T-helper 17 cell (primary cell): ENCODE measurements at places on chromosomes 13 and 19.

DNA sequence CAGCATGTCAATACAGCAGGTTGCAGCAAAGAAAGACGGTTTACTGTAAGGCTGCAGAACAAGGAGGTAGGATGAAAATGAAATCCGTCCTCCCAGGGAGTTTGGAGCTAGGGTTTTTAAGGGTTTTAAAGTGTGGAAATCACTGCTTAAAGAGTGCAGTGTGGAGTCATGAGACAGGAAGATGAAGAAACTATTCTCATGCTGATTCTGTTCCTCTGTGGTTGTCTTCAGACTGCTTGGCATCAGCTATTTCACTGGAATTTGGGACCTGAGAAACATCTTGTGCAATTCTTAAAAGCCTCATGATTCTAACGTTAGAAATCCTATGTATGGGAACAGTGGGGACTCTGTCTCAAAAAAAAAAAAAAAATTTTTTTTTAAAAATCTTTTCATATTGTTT is 11.4 kb downstream of the ZNF331 start:
- DNase-seq: no peak

GRCh38 chr13:99866781-99867180 is 104.8 kb downstream of the ZIC5 start:
- DNase-seq: no peak

DNA sequence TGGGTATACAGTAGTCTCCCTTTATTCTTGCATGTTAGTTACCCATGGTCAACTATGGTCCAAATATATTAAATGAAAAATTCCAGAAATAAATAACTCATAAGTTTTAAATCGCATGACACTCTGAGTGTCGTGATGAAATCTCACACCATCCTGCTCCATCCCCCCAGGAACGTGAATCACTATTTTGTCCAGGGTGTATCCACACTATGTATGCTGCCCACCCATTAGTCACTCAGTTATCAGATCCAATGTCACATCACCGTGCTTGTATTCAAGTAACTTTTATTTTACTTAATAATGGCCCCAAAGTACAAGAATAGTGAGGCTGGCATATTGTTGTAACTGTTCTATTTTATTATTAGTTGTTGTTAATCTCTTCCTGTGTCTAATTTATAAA is 115.8 kb upstream of the SERP2 start:
- DNase-seq: no peak

DNA sequence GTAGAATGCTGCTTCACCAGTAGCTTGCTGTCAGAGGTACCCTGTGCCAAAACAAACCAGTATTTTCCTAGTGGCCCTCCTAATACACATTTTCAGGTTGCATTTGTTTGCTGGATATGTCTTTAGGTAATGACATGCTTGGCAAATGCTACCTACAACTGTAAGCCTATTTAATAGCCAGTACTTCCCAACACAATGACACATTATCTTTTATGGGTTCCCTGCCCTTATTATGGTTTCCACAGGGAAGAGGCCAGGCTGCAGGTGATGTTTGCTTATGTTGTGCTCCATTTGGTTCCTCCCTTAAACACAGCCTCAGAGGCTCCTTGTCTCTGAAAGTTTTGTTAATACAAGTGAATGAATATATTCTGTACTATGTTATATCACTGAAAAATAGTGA is 24.7 kb downstream of the FRY start:
- DNase-seq: no peak

DNA sequence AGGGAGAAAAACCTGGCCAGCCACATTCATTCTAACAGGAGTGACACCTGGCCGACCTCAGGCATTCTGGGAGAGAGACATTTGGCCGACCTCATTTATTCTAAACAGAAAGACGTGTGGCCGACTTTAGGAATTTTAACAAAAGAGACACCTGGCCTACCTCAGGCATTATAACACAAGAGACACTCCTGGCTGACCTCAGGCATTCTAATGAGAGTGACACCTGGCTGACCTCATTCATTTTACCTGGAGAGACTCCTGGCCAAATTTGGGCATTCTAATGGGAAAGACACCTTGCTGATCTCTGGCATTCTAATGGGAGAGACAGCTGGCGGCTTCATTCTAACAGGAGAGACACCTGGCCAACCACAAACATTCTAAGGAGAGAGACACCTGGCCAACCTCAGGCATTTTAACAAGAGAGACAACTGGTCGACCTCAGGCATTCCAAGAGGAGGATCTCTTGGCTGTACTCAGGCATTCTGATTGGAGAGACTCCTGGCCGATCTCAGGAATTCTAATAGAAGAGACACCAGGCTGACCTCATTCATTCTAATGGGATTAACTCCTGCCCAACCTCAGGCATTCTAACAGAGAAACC is 1353.9 kb downstream of the UQCRFS1 start:
- DNase-seq: no peak

DNA sequence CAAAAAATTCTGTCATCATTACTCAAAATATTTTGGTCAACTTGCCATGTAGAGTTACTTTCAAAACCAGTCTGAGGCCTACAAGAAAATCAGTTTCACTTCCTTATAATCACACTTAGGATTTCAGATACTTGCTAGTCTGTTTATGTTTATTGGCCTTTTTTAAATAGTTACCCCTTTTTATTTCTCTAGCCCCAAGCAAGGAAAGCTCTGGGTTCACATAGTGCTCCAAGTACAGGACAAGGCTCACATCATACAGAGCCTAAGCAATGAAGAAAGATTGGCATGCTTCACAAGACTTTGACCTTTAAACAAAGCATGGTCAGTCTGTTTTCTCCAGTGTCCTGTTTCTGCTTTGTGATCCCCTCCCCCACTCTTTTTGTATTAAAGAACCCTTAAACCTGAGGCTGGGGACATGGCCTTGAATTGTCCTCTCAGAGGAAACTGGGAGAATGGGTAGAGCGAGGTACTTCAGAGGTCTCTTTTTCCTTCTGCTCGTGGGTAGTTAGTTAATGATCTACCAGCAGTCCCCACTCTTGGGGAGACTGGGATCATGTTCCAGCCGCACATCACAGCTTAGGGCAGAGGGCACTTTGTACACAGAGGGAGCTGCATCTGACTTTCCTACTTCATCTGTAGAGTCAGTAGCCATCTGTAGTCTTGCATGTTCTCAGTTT is 30.7 kb downstream of the CEACAM1 start:
- no peak for DNase-seq
